Activated CD4-positive, alpha-beta T cell treated with anti-CD3 and anti-CD28 coated beads for 24 hours (primary cell): ENCODE measurements at places on chromosomes 4 and X.

DNA sequence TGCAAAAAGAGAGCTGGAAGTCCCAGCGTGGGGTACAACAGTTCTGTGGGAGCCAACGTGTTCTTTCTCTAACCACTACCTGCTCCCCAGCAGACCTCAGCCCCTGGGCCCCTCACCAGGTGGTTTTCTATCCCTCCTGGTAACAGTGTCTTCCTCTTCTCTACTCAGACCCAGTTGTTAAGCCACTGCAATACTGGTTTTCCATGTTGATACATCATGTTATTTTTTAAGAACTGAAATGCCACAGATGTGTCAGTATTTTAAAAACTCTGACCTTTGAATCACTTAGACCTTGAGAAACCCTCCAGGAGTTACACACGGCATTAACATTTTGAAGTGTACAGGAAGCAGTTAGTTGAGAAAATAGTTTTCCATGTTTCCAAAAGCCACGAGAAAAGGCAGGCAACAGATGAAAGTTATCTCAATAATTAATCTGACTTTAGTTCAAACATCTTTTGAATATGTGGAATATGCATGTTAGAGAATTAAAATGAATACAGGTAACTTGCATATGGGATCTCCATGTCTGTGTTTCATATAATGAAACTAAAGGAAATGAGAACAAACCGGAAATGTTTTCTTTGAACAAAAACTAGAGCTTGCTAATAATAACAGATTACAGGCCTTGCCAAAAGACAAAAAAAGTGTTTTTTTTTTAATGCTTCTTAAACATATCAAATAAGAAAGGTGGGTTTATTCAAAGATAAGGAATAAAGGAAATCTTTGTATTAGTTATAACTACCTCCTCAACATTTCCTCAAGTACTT, 108.8 kb downstream of the ZNF827 start:
- no peak for DNase-seq

DNA sequence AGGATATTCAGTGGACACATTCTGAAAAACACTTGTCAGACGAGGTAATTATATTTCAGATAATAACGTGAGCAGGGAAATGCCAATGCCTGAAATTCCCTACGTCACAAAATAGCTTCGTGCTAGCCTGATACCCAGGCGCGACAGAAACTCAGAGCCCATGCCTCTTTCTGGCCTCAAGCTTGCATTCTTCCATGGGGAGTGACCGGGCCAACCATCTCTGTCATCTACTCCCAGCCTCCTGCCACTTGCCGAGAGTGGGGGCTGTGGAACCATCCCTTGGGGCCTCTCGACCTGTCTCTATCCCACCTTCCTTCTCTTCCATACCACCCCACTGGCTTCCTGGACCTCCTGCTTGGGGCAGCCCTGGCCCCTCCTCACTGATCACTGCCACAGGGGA, 34.5 kb upstream of the CDKN2AIP start:
- no peak for DNase-seq

DNA sequence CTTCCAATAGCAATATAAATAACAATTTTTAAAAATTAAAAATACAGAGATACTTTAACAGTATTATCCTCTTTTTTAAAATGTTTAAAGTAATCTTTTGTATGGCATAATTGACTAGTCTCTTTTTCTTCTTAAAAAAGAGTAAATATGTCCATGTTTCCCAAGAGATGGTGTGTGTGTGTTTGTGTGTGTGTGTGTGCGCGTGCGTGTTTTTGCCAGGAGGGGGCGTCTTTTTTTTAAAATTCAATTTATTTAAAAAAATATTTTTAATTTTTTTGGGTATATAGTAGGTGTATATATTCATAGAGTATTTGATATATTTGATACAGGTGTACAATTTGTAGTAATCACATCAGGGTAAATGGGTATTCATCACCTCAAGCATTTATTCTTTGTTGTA, 1073.7 kb downstream of the PCDH7 start:
- DNase-seq, result no peak

DNA sequence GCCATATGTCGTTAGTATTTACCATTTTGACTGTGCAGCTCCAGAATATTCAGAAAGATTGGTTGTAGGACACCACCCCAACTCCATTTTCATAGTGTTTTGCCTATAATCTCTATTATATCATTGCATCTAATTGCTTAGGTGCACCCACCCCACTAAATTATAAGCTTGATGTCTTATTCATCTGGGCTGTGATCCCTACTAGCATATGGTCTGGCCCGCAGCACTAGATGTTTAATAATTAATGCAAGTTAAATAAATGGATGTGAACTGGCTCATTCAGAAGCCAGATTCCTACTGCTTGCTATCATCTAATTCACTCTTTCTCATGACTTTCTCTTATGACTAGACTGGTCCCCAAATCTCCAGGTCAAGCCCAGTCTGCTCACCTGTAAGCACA, 143.5 kb downstream of the RELL1 start:
- no peak for DNase-seq

- no peak for DNase-seq
These were observed 37.7 kb downstream of the UGT2B7 start for GRCh38 chr4:69133993-69134392.

DNA sequence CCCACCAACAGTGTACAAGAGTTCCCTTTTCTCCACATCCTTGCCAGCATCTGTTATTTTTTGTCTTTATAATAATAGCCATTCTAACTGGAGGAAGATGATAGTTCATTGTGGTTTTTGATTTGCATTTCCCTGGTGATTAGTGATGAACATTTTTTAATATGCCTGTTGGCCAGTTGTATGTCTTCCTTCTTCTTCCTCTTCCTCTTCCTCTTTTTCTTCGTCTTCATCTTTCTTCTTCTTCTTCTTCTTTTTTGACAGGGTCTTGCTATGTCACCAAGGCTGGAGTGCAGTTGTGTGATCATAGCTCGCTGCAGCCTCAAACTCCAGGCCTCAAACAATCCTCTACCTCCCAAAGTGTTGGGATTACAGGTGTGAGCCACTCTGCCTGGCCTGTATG, 87.4 kb downstream of the CCDC160 start:
- no peak for DNase-seq

- peak; percentile 2 for DNase-seq
These were observed 566 bp downstream of the ATP11C start for GRCh38 chrX:139932073-139932900.
